ENCODE measurements at places on chromosomes 5 and 9.
A peak's percentile ranks its signal among the peaks of the same experiment; 100 is the strongest.

GRCh38 chr5:37217976-37218375 is 31.2 kb downstream of the CPLANE1 start:
- no peak for DNase-seq

DNA sequence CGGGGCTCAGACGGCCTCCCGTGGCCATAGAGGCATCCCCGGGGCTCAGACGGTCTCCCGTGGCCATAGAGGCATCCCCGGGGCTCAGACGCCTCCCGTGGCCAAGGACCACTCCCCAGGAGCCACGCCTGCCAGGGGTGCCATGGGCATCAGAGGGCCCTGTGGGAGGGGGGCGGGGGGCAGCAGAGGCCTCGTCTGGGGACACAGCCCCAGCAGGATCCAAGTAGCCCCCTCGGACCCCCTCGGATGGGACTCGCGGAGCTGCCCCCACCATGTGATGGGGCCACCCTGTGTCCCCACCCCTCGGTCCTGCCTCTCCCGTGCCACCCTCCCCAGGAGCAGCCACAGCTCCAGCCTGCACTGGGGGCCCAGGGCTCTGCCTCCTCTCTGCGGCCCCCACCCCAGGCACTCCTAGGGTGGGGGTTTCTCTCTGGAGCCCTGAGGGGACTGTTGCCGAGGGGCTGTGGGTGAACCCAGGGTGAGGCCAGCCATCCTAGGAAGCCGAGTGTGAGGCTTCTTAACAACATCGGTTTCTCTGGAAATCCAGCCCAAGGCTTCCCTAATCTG is 2.5 kb downstream of the ENTPD8 start:
- DNase-seq = no peak

- DNase-seq = no peak
Measured at GRCh38 chr9:133031496-133031911, 707 bp downstream of the GTF3C5 start.

- DNase-seq = no peak
Measured at GRCh38 chr5:127863610-127864395, 160.6 kb downstream of the CCDC192 start.

GRCh38 chr5:33641744-33642505 is 201.2 kb downstream of the TARS1 start:
- peak; percentile 94 for DNase-seq

DNA sequence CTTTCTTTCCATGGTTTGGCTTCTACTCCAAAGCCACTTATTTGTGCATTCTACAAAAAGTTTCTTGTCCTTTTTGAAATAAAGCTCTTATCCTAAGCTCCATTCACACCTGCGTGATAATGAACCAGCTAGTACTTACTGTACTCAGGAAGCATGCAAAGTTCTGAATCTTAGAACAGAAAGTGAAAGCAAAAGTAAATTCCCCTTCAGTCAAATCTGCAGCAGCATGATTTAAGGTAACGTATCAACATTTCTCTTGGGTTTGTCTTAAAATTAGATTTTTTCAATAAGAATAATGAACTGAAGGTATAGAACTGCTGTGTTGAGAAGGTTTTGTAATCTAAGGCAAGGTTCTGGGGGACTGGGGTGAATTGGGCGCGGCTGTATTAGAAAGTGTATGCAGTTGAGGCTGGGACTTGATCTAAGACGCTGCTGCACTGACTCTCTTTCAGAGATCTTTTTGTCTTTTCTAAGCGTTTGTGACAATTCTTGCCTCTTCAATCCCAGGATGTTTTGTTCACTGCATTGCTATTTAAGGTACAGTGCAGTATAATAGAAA is at the start of gene ERAP2:
Gene ERAP2, plus strand, starts transcription at position 209 of the 559 bp plus-strand sequence. CDS start 3,186 bp downstream, outside the sequence.
- DNase-seq = no peak

- DNase-seq = no peak
Measured at GRCh38 chr9:20144197-20144596, 355.4 kb upstream of the SLC24A2 start.

- no peak for DNase-seq
Measured at GRCh38 chr9:128003966-128004604, 23.3 kb upstream of the EEIG1 start.

GRCh38 chr5:72138943-72139521 is 31.8 kb downstream of the MAP1B start:
- peak; percentile 78 for DNase-seq

- no peak for DNase-seq
Measured at GRCh38 chr9:123687246-123687751, 242.6 kb downstream of the DENND1A start.

DNA sequence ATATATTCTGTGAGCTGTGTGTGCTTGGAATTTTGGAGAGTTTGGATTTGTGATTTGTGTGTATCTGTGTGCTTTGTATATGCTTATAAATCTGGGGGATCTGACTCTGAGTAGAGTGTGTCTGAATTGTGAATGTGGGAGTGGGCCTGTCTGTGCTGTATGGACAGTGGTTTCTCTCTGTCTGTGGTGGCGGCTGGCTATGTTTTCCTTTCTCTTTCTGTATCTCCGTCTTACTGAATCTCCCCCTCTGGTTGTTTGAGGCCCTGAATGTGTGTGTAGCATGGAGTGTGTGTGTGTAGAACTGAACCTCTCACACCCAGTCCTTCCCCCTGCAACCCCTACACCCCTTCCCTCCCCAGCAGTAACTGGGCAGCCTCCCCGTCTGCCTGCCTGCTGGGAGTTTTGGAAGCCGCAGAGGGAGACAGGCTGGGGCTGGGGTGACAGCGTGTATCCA is 4.7 kb downstream of the CXXC5 start:
- no peak for DNase-seq

DNA sequence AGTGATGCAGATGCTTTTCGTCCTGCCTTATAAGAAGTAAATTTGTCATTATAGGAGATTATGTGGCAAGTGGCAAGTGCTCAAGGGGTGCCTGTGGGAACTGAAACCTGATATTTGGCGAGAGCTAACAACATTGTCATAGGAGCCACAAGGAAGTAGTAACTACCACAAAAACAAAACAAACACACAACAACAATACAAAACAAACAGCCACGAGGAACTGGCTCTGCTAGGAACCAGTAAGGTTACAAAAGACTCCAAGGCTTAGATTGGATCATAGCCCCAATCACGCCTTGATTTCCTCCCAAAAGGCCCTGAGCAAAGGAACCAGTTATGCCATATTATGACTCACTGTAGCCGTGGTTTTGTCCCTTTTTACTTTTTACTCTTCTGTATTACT is 1045.2 kb downstream of the CDH12 start:
- no peak for DNase-seq

- peak; percentile 60 for DNase-seq
Measured at GRCh38 chr9:4301971-4302427, 2.1 kb upstream of the GLIS3 start.

GRCh38 chr9:114327749-114328148 is 1.9 kb upstream of the ORM2 start:
- no peak for DNase-seq

DNA sequence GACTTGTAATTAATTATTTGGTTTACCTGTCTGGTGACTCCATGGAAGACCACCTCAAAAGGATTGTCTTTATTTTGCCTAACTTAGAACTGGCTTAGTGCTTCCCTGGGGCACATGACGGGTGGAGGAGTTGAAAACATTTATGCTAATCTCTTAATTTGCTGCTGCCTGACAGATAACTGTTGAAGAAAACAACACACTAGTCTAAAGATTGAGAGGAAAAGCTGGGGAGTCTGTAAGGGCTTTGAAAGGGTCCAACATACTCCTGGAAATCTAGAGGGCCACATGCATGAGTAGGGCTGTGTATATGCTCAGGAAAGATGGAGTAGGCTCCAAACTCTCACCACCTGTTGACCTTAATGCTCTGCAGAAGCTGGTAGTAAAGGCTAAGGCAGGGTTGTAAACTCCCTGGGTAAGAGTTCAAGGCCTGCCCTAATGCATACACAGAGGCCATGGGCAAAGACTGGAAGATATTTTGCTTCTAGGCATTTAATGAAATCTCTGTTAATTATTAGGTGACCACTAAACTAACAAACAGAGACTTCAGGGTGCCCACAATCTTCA is 40.7 kb downstream of the NR3C1 start:
- DNase-seq = no peak

GRCh38 chr9:84303061-84303460 is 37.5 kb downstream of the SLC28A3 start:
- no peak for DNase-seq

DNA sequence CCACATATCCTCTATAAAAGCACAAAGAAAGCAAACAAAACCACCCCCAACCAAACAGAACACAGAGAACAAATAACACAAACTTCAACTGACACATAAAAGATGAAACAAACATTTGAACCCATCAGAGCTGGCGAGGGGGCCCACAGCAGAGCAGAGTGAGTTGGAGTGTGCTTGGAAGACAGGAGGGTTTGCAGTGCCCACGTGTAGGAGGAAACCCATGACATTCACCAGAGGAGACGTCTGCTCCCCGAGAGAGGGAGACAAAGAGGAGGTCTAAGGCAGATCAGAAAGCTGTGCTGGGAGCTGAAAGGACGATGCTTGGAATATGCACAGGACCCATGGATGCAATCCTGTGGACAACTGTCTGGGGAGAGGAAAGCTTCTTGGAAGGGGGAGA is 27.0 kb downstream of the MRPL36 start:
- DNase-seq = no peak

- DNase-seq = peak; percentile 70
Measured at GRCh38 chr9:126962336-126962735, 47.8 kb downstream of the RALGPS1 start.

DNA sequence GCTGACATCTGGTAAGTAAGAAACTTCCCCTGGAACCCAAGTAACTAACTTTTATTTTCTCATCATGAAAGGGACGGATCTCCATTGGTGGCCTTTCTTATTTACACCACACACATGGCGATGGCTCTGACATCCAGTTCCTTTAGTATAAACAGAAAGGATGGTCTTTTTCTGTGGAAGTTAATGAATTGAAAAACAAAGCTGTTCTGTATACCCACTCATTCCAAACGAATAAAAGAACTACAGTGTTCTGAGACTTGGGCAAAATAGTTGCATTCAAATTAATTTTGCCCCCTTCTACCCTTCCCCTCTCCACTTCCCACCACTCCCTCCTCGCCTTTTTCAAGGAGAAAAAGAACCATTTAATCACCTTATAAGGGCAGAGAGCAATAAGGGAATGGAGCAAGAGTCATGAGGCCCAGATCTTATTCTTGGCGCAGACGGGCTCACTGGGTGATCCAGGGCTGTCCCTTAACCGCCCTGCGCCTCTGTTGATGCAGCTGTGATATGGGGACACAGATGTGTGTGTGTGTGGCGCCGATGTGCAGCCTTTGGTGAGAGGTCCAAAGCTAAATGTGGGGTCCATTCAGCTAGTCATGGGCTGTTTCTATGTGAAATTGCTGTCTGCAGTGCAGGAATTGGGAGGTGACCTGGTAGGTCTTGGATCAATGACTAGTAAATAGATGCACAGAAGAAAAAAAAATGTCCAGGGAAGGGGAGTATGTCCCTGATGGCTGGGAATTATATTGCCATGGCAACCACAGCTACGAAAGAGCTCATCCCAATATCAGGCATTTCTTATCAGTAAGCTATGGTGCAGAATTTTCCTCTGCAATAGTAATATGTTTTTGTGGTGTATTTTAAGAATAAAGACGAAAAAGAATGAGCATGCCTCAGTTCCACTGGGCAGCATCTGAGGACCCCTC is 141.5 kb upstream of the ERCC6L2 start:
- DNase-seq = no peak

- no peak for DNase-seq
Measured at GRCh38 chr5:35159370-35159742, 70.9 kb downstream of the PRLR start.

- DNase-seq = peak; percentile 16
Measured at GRCh38 chr5:80083101-80083890, 48.1 kb downstream of the THBS4 start.

GRCh38 chr5:32628049-32628844 is 42.9 kb downstream of the SUB1 start:
- DNase-seq = no peak

DNA sequence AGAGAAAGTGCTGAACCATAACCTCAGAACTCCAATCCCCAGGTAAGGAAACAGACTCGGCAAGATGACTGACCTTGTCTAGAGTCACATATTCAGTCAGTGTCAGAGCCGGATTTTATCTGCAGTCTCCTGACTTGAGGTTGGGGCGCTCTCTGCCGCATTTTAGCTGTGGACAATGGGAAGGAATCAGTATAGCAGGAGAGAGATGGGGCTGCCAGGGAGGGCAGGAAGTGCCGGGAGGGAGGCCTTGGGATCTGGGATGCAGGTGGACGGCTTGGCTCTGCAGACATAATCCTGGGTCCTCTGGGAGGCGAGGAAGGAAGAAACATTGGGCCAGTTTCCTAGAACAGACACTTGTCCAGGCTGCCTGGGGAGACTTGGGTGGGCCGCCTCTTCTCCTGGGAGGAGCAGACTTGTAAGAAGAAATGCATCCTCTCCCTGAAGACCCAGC is 39.7 kb upstream of the COL15A1 start:
- no peak for DNase-seq

- DNase-seq = no peak
Measured at GRCh38 chr5:82662340-82662739, 384.2 kb upstream of the RPS23 start.

DNA sequence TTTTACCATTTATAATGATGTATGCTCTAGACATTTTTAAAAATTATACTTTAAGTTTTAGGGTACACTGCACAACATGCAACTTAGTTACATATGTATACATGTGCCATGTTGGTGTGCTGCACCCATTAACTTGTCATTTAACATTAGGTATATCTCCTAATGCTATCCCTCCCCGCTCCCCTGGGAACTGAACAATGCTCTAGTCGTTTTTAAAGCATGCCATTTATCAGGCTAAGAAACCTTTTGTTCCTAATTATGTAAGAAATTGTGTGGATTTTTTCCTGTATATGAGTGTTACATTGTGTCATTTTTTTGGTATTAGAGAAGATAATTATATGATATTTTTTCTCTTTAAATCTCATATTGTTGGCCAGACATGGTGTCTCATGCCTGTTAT is 72.8 kb upstream of the SGCD start:
- DNase-seq = no peak

DNA sequence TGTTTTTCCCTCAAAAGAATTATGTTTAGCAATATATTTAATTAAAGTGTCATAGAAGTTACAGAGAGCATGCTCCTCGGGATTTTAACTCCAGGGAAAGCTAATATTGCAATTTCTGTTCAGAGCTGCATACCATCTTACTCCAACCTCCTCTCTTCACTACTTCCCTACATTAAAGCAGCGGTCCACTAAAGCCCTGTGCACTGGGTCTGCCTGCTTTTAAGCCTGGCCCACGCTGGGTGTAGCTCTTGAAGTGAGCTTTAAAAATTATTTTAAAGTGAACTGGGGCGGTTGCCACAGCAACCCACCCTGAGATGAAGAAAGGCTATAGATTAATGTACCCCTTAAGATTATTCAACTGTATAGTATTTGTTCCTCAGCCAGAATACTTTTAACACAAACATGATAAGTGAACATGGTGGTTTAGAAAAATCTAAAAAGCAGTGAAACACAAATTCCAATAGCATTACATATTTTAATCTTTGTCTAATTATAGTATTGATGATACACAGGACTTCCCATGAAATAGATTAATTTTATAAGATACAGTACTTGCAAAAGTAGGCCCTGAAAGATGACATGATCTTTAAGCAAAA is 3.9 kb upstream of the MEF2C start:
- DNase-seq = no peak

GRCh38 chr5:54446379-54446732 is 9.1 kb upstream of the HSPB3 start:
- no peak for DNase-seq

GRCh38 chr9:89564346-89564878 is 40.4 kb upstream of the GADD45G start:
- no peak for DNase-seq

GRCh38 chr5:172117977-172118701 is 69.9 kb downstream of the STK10 start:
- no peak for DNase-seq

All from retinal pigment epithelial cell (primary cell).